ENCODE measurements at places on chromosomes 16 and 17. TPM values are rescaled to one million over a fixed set of nuclear protein-coding genes. Genes with fewer than 3 reads are reported as not detected.

The CAVIN1 gene
- 11.2 TPM for total RNA-seq

The IL21R gene
- total RNA-seq, result 0.29 TPM

The HSPB9 gene
- total RNA-seq, result not detected

The MT3 gene
- not detected for total RNA-seq

The PAQR4 gene
- total RNA-seq, result 30.3 TPM

The SLC5A11 gene
- 0.05 TPM for total RNA-seq

The PRSS22 gene
- total RNA-seq, result not detected

The MYH1 gene
- not detected for total RNA-seq

The ATP1B2 gene
- total RNA-seq, result 0.27 TPM

The CEP131 gene
- 27.0 TPM for total RNA-seq

The B4GALNT2 gene
- not detected for total RNA-seq

The ALDH3A1 gene
- not detected for total RNA-seq

The TMEM88 gene
- total RNA-seq, result 0.80 TPM

The ASPHD1 gene
- 3.4 TPM for total RNA-seq

The UTS2R gene
- total RNA-seq, result not detected

The HOXB1 gene
- total RNA-seq, result not detected

Measured in SK-MEL-5 (cell line).